ENCODE measurements at places on chromosomes 4 and X.

- DNase-seq, result no peak
Observed at GRCh38 chrX:134244043-134244442, 7.1 kb downstream of the CCDC160 start.

GRCh38 chrX:150150076-150150779 lies 211.9 kb upstream of the EOLA2 start:
- no peak for DNase-seq

DNA sequence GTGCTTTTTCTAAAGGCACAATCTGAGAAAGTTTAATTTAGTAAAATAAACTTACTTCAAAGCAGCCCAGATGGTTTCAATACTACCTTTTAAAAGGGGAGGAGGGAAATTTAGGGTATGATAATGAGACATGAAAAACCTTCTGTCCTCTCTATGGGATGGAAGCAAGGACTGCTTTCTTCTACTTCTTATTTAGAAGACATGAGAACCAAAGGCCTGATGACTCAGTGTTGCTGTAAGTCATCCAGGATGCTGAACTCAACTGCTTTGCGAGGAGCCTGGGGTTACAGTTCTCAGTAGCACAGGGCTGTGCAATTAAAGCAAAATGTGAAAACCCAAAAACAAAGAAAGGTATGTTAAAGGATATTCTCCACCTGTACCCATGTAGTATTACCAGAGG lies 140.8 kb upstream of the EDNRA start:
- DNase-seq, result no peak

GRCh38 chr4:119297795-119298194 lies 24.1 kb downstream of the FABP2 start:
- no peak for DNase-seq

- no peak for DNase-seq
Observed at GRCh38 chr4:62023633-62024032, 823.5 kb downstream of the ADGRL3 start.

GRCh38 chr4:40976343-40976742 lies 226.6 kb downstream of the NSUN7 start:
- DNase-seq, result no peak

GRCh38 chr4:40897557-40898203 lies 147.9 kb downstream of the NSUN7 start:
- peak; percentile 46 for DNase-seq

- no peak for DNase-seq
Observed at GRCh38 chrX:16592194-16592770, 57.7 kb upstream of the S100G start.

DNA sequence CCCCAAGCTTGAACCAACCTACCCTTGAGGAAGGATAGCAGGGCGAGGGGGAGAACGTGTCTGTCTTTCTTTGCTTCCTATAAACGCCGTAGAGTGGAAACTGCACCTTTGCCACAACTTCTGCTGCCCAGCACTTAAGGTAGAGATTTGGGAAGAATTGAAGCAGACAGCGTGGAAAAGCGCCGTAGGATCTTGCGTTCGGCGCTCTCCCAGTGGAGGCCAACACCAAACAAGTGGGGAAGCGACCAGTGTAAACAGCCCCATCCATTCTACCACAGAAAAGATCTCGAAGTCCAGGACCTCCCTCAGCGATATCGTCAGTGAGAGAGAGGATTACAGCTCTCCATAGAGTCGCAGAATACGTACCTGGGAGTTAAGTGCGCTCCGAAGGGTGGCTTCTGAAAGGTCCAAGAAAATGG lies 3.9 kb upstream of the NKX6-1 start:
- no peak for DNase-seq

DNA sequence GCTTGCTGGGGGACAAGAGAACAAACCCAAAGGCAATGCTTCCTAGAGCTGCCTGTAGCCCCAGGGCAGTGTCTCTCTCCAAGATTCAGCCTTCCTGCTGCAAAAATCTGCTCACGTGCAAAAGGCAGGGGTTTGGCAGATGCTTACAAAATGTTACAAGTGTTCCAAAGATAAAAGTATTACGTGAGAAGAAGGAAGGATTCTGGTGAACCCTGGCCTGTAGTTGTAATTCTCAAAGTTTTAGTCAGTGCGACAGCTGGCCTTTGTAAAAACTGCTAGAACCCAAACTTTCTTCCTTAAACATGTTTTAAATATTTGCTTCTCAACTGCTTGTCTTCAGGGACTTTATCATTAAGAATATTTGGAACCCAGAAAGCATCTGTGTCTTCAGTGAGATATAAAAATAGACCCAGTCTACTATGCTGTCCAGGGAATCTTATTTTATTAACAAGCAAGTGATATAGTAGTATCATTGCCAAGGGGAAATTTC lies 232.3 kb downstream of the FRMPD4 start:
- no peak for DNase-seq

DNA sequence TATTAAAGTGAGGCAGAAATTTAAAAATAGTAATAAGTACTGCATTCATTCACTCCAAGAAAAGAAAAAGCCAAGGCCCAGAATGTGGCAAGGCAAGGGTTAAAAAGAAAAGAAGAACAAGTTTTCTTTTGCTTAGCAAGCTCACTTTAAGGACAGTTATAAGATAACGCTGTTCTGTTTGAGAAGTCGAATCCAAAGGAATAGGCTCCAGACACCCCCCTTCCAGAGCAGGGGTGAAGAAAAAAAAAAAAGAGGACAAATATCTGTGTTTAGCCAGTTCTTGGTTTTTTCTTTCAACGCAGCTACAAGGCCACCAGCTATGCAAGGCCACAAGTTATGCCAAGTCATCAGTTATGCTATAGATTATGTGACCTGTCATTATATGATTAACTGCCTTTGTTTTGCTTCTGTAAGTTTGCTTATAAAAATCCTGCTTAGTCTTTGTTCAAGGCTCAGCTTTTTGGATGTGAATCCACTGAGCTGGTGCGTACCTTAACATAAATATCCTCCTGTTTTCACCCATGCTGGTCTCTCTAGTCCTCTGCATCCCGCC lies 1.4 kb downstream of the GRK4 start:
- DNase-seq, result no peak

DNA sequence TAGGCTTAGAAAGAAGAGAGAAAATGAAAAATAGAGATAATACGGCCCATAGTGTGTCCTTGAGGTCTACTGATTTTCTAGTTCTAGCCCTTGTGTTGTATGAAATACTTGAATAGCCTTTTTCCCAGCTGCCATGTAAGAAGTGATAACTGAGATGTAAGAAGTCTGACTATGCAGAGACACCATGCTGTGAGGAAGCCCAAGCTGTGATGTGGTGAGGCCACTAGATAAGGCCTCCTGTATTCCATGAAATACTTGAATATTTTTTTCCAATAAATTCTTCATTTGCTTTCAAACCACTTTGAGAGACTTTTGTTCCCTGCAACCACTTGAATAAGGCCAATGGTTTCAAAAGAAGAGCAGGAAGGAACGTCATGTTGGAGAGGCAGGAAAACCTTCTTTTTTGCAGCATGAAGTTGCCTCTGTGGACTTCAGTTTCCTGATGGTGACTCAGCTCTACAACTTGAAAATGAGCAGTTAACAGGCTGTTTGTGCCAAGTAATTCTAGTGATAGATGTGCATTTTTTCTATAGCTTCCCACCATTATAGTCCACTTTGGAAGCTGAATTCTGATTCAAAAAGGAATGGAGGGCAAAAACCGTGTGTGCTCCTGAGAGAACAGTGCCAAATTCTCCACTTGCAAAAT lies 25.5 kb upstream of the FAM9C start:
- DNase-seq, result no peak

DNA sequence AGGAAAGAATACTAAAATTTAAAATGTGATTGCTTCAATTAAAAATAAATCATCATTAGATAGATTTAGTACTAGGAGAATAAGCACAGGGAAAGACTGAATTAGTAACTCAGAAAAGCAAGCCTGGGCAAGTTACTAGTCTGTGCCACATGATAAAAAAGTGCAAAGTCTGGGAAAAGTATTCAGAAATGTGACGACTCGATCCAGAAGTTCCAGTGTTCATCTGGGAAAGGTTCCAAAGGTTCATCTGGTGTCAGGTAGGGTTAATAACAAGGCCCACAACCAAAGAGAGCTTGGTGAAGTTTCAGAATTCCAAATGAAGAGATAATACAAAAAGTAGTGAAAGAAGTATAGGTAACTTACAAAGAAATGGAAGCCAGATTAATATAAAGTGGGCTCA lies 78.3 kb upstream of the ARSJ start:
- DNase-seq, result no peak

DNA sequence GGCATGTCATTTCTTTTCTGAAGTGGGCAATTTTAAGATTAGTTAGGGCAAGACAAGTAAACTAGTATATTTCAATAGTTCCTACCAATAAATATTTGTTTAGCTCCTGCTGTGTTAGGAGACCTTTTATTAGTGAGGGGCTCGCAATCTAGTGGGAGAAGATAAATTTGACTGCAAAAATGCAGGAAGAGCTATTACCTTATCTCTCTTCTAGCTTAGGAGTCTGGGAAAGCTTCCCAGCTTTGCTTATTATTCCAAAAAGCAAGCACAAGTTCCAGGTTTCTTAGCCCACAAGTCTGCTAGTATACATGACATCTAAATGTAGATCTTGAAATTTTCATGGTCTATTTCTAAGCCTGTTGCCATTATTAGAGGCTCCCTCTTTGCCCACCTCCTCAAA lies 191.1 kb downstream of the GC start:
- no peak for DNase-seq

- no peak for DNase-seq
Observed at GRCh38 chr4:78552389-78553042, 946 bp downstream of the ANXA3 start.

DNA sequence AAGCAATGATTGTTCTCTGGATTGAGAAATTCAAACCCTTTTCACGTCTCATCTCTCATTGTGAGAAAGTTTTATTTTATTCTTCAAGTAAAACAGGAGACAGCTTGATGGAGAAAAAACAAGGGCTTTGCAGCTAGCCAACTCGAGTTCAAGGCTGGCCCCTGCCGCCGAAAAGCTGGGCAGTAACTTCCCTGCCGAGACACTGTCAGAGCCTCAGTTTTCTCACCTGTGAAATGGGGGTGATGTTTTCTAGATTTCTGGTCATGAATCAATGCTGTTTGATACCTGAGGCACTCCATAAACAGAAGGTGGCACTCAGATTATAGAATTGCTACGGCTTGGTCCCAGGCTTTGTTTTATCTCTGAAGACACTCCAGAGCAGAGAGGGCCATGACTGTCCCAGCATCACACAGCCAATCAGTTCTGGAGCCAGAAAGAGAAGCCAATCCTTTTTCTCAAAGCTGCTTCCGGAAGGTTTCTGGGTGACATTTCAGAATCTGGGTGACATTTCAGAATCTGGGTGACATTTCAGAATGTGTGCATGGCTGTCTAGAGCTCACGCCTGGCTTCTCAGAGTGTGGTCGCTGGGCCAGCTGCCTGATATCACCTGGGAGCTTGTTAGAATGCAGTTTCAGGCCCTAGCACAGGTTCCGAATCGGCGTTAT lies 33.2 kb downstream of the HMX1 start:
- DNase-seq, result no peak

- DNase-seq, result no peak
Observed at GRCh38 chrX:49878128-49878833, 1.0 kb upstream of the USP27X start.

DNA sequence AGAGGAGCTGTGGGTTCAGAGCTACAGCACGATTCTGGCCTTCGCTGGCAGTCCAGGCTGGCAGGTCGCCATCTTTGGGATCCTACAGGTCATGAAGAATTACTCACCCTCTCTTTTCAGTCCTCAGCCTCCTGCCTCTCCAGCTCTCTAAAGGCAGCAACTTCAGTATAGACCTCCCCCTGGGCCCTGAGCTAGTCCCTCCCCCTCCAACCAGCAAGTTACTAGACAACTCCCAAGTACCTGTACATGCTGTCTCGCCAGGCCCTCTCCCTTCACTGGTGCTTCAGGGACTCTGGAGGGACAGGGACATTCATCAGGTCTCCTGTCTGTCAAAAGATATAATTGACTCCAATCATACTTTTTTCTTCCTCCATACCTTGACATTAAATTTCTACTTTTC lies at the start of gene GPR119:
Gene GPR119, minus strand, starts transcription at position 155 of the 400 bp plus-strand sequence. CDS start 227 bp downstream, outside the sequence.
- DNase-seq, result no peak

GRCh38 chr4:113474017-113474416 lies 287.5 kb downstream of the CAMK2D start:
- DNase-seq, result no peak

GRCh38 chr4:79700356-79700755 lies 292.3 kb upstream of the GK2 start:
- DNase-seq, result no peak

- no peak for DNase-seq
Observed at GRCh38 chr4:95217197-95217596, 331.6 kb downstream of the UNC5C start.

- no peak for DNase-seq
Observed at GRCh38 chr4:61401771-61402170, 201.6 kb downstream of the ADGRL3 start.

- no peak for DNase-seq
Observed at GRCh38 chr4:129328162-129328561, 232.2 kb downstream of the C4orf33 start.

DNA sequence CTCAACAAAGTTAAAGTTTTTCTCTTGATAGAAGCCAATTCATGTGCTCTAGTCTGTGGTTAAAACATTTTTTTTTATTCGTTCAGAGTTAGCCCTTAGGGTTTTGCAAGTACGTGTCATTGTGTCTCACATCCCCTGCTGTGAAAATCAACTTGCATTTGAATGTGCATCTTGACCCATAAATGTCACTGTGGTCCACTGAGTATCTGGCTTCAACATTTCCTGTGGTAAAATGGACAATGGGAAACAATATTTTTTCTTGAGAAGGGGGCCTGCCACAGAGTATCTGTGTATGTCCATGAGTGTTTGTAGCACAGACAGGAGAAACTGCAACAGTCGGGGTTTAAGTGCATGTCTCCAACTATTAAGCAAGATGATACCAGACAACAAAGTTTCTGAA lies 554.8 kb upstream of the TENM3 start:
- DNase-seq, result no peak

DNA sequence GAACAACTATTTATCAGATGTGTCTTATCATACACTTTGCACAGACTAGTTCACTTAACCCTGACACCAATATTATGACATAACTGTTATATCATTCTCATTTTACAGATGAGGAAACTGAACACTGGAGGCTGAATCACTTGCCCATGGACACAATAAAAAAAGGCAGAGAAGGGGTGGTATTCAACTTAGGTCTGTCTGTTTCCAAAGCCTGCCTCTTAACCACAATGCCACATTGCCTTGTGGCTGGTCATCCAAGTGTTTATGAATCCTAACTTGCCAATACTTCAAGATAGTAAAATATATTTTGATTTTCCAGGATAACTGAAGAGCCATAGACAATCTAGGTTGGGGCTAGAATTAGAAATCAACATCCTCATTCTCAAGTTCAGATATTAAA lies 327.8 kb downstream of the NR3C2 start:
- DNase-seq, result no peak

DNA sequence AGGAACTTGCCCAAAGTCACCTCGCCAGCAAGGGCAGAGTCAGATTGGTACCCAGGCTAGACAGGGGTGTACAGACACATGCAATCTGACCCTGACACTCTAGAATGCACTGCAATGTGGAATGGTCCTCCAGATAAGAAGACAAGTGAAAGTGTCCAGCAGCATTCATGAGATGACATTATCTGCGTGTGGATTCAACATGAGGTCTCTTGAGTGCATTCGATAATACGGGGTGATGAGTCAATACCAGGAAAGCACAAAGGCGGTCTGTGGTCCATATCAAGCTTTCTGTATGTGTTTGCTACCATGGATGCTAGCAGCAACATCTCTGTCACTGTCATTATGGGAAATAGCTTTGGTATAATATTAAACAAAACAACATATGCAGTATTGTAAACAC lies 6.8 kb upstream of the XAGE3 start:
- DNase-seq, result no peak

- no peak for DNase-seq
Observed at GRCh38 chr4:39083164-39083563, 21.1 kb downstream of the KLHL5 start.

- peak; percentile 30 for DNase-seq
Observed at GRCh38 chrX:153474718-153475117, 4.3 kb upstream of the HAUS7 start.

- no peak for DNase-seq
Observed at GRCh38 chr4:815464-816146, 10.3 kb downstream of the CPLX1 start.

Data from CD4-positive, alpha-beta T cell treated with Interleukin-4 for 4 hours (primary cell).